ENCODE measurements at places on chromosomes 5 and 9.

DNA sequence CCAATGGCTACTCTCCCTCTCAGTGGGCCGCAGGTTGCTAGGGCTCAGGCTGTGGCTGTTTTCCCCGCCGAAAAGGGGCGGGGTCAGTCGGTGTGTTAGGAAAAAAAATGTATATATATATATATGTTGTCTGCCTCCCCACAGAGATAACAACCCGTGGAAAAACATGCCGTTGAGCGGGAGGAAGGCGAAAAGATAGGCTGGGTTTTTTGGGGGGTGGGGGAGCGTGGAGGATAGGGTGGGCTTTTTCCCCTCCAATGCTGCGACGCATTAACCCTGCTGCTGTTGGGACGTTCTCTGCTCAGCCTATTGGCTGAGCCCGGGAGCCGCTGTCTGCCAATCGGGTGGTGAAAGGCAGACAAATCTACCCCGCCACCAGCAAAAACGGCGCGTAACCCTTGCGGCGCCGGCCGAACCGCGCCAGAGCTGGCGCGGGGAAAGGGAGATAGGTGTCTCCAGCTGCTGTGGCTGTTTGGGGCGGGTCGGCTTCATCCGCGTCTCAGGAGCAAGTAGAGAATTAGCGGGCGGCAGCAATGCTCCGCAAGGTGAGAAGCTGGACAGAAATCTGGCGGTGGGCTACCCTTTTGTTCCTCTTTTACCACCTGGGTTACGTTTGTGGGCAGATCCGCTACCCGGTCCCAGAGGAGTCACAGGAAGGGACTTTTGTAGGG is at the start of gene PCDHGC4:
Gene PCDHGC4, plus strand, starts transcription at position 390 of the 671 bp plus-strand sequence. Its CDS starts 144 bp downstream, at position 534.
- DNase-seq: no peak

GRCh38 chr9:128992995-128993394 is 35.1 kb downstream of the SH3GLB2 start:
- DNase-seq: no peak

GRCh38 chr9:4382722-4383317 is 83.0 kb upstream of the GLIS3 start:
- DNase-seq: no peak

GRCh38 chr9:124735121-124735520 is 36.0 kb downstream of the NR6A1 start:
- no peak for DNase-seq

- DNase-seq: no peak
These were observed 3.9 kb downstream of the GABRA1 start for GRCh38 chr5:161851691-161852299.

DNA sequence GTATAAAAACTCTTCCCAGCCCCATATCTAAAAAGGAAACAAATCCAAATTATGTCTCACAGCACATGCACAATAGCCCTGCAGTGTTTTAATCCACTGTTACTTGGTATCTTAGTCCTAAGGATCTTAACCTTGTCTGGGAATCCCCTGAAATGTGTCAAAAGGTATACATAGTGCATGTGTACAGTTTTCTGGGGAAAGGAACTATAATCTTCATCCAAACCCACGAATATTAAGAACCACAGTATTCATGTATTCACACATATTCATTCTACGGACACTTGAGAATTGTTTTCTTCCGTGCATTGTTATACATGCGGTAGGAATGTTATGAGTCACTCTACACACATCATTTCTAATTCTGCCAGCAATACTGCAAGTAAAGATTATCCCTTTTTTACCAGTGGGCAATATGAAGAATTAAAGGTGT is 47.8 kb upstream of the SNX2 start:
- DNase-seq: no peak

GRCh38 chr5:62282064-62282463 is 23.9 kb upstream of the KIF2A start:
- DNase-seq: no peak

DNA sequence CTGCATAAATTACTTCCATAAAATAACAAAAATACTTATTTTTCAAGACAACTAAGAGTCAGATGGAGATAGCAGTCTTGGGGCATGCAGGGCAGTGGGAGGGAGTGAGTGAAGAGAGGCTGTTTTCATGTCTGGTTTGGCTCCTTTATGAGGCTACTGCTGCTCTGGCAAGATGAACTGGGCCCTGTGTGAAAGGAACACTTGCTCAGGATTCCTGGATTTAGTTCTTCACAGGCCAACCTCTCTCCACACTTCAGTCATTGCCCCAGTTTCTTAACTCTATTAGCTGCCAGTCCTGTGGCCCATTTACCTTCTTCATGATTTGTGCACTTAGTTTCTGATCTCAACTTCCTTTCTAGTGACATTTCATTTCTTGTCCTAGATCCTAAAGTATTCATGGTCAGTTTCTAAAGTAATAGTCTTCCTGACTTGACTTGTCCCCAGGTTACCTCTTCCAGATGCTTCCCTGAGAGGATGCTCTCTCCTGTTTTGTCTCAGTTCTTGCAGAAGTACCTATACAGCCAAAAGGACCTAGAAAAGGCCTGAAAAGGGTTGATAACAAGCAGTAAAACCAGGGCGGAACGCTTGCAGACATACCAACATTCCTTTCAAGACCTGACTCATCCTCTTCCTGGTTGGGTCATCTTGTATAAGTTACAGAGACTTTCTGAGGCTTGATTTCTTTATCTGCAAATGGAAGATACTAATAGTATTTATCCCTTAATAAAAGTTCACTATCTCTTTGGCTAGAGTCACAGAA is 77.0 kb upstream of the ZFAND5 start:
- DNase-seq: no peak

DNA sequence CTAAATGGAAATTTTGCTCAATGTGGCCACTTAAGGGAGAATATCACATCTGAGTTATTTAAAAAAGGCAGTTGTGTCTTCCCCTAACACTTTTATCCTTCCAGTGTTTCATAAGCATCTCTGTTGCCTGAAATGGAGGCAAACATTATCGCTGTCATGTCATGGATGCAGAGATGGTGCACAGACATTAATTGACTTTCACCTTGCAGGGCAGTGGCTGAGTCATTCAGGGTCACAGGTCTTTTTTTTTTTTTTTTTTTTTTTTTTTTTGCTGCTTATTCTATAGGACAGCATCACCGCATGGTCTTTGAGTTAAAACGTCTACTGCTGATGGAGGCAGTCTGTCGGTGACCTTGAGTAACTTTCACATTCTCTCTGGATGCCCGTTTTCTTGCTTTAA is 36.3 kb upstream of the KLF9 start:
- no peak for DNase-seq

GRCh38 chr5:122099060-122099790 is 21.2 kb upstream of the LOX start:
- no peak for DNase-seq

DNA sequence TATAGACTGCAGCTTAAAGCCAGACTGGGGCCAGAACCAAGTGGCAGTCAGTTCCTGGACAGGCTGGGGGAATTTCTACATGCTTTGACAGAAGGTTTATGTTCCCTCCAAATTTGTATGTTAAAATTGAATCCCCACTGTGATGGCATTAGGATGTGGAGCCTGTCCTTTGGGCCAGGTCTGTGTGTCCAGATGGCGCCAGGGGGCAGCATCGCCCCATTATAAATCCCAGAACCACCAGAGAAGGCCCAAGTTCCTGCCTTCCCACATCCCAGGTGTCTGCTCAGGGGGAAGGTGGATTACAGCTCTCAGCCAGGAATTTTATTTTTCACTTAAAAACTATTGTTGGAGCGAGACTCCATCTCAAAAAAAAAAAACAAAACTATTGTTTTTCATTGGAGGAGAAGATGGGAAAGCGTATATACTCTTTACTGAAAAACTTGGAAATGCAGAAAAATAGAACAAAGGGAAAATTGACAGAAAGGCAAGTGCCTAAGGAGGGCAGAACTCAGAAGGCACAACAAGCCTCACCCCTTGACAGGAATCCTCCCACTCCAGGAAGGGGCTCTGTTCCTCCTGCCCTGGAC is 5.0 kb downstream of the IL3 start:
- DNase-seq: peak; percentile 81

All from activated T-cell treated with anti-CD3 and anti-CD28 coated beads, Interleukin-2, amount 50 U/mL, for 48 hours (primary cell).